Progenitor cell of endocrine pancreas (in vitro differentiated cells): ENCODE measurements at places on chromosomes 4 and X. TPM values are rescaled to one million over a fixed set of nuclear protein-coding genes. Genes with fewer than 3 reads are reported as not detected.

The NOX1 gene
- total RNA-seq = not detected in 2 replicates

The CTAG1A gene
- total RNA-seq = not detected in 2 replicates

- no peak overlapping the region for H3K4me3 ChIP-seq
- no peak overlapping the region for H3K27ac ChIP-seq
- peaks cover 1% of the 10 kb centered on the region for H3K36me3 ChIP-seq
- H3K4me1 ChIP-seq = peaks cover 6% of the 10 kb centered on the region
Measured at GRCh38 chrX:13131396-13132137, 87.1 kb upstream of the FAM9C start.

- no peak overlapping the region for H3K27ac ChIP-seq
- no peak for DNase-seq
- peaks cover 23% of the 10 kb centered on the region for H3K4me1 ChIP-seq
- H3K27me3 ChIP-seq = peaks cover 13% of the 10 kb centered on the region
- H3K36me3 ChIP-seq = no peaks in the 10 kb centered on the region
- no peak overlapping the region for H3K4me3 ChIP-seq
Measured at GRCh38 chr4:159098482-159099127, 4.3 kb upstream of the RAPGEF2 start.

GRCh38 chrX:29229802-29230201 is 642.6 kb downstream of the IL1RAPL1 start:
- DNase-seq = no peak
- no peaks in the 10 kb centered on the region for H3K27me3 ChIP-seq
- no peaks in the 10 kb centered on the region for H3K36me3 ChIP-seq
- H3K4me3 ChIP-seq = no peak overlapping the region
- H3K27ac ChIP-seq = no peak overlapping the region

DNA sequence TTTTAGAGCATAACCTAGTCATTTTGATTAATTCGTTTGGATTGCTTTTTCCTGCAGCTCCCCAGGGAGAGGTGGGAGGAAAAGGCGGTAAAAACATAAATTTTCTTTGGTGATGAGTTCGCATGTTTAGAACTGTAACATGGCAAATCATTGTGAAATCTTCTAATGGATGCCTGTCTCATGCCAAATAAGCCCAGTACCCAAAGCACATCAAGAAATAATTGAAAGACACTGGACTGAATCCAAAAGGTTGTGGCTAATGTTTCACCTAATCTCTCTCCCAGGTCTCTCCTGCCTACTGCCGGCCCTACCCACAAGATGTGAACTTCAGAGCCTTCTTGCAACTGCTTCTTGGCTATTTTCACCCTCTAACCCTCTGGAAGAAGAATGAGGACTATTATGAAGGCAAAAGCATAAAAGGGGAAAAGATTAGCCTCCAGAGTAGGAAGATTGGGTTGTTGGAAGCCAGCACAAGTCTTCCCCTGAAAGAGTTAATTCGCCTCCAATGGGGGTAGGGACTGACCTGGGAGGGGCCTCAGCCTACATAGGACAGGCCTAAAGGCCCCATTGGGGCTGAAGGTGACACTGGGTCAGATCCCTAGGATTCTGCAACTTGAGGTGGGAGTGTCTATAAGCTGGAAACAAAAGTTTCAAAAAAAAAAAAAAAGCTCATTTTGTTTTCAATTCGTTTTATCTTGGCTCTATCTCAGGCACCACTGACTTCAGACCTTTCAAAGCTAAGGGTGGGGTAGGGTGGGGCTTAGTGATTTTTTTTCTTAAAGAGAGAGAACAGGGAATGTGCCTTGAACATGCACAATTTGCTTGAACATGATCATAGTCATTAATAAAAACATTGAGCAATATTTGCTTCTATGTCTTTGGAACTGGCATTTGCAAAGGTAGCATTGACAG is 278.6 kb upstream of the KLF3 start:
- no peaks in the 10 kb centered on the region for H3K27me3 ChIP-seq
- H3K4me3 ChIP-seq = no peak overlapping the region
- H3K27ac ChIP-seq = no peak overlapping the region
- H3K4me1 ChIP-seq = peaks cover 34% of the 10 kb centered on the region
- no peak for DNase-seq
- no peaks in the 10 kb centered on the region for H3K36me3 ChIP-seq

The PNMA3 gene
- total RNA-seq = 31.1 and 32.8 TPM in 2 replicates
